ENCODE measurements at places on chromosomes 2 and 18.

DNA sequence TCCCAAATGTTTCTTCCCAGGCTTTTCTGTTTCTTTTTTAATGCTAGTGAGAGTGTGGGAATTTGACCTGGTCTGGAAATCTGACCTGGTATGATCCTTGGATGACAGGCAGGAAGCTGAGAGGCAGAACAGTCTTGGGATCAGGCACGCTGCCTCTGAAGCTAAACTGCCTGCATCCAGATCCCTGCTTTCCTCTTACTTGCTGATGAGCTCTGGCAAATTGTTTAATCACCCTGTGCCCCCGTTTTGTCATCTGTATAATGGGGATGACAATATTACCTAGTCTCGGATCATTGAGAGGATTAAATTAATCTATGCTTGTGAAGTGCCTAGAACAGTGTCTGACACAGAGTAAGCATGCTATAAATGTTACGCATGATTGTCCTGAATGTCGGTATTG lies 3.3 kb downstream of the KLHL23 start:
- DNase-seq, result no peak

DNA sequence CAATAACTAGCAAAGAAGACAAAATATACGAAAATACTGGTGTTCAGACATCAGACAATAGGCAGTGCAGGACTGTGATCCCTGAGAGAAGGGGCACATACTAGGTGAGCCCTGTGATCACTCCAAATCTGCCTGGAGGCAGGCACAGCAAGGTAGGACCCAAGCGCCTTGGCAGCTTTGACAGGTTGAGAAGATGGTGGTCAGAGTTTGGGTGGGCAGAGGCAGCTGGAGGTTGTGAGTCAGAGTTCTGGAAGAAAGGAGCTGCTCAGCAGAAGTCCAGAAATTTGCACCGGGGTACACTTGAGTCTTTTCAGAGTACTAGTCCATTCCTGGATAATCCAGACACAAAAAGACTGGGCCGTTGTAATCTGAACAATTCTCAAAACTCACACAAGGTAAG lies 14.0 kb downstream of the KIF1A start:
- no peak for DNase-seq

DNA sequence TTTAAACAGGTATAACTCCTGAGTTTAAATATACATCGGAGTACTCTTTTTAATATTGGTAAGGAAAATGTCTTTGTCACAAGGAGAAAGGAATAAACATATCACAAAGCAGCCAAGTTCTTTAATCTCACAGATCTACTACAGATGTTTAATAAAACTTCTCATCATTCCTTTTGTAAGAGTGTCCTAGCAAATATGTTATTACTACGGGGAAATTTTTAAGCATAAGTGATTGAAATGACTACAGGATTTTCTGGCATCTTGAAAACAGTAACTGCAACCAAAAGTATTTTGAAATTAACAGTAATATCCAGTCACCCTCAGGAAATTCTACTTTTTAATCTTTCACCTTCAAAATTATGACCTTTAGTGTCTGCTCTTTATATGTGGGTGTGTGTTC lies 403.1 kb downstream of the IRS1 start:
- DNase-seq, result no peak

GRCh38 chr2:217918308-217919024 lies 84.3 kb downstream of the TNS1 start:
- DNase-seq, result no peak

DNA sequence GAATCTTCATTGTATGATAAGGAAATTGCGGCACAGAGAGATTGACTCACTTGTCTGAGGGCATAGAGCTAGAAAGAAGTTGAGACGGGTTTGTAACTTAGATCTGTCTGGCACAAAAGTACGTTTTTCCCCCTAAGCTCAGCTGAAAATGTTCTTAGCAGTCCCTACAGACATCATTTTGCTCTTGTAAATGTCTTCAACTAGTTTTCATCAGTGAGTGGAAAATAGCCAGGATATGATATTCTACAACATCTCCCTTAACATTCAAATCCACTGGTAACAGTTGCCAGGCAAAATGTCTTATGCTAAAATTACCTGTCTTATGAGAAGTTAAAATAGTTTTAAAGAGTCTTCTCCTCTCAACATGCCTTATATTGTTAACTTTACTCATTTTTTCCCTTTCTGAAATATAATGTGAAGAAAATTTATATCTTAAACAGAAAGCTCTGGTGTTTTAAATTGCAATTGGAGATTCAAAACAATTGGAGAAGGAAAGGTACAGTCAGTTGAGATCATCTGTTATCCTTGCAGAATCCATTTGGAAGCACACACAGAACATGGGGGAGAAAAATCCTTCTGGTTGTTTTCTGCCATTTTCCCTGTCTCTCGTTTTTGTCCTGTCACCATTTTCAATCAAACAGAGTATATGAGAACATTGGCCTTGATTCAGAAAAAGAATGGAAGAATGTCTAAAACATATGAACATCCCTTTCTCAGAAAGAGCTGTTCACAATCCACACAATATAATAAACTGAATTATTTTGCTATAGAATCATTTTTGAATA lies 255.0 kb downstream of the TRIB2 start:
- no peak for DNase-seq

DNA sequence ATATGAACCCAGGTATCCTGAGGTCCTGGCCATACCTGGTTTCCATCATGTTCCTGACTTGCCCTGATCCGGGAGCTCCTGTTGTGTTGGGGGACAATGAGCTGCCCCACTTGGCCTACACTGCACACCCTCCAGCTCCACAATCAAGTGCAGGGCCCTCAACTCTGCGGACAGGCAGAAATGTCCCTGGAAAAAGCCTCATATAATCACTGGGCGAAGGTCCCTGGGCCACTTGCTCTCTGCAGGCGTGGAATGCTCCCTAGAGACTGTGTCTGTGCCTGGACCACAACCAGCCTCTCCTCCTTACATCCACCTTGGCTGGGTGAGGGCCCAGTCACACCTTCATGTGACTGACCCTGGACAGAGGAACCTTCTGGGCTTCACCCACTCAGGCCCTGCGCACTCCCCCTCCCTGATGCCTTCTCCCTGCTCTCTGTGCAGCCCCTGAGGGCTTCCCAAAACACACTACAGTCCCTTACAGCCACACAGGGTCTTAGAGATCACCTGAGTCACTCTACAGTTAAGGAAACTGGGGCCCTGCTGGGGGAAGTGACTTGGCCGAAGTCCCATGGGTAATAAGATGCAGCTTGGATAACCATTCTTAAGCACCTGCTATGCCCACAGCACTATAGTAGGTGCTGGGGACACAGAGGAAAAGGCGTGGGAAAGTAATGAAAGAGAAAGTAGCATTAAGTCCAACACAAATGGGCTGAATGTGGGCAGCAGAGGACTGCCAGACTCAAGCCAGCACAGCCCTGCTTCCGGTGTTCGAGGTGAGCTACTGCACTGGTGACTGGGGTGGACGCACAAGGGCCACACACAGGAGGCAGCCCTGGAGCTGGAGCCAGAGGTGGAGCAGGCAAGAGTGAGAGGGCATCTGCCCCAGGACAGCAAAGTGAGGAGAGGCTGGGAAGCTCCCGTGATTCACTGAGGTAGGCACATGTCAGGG lies 9.8 kb downstream of the BOLA3 start:
- DNase-seq, result no peak

GRCh38 chr18:48580782-48581181 lies 42.0 kb downstream of the CTIF start:
- DNase-seq, result no peak

DNA sequence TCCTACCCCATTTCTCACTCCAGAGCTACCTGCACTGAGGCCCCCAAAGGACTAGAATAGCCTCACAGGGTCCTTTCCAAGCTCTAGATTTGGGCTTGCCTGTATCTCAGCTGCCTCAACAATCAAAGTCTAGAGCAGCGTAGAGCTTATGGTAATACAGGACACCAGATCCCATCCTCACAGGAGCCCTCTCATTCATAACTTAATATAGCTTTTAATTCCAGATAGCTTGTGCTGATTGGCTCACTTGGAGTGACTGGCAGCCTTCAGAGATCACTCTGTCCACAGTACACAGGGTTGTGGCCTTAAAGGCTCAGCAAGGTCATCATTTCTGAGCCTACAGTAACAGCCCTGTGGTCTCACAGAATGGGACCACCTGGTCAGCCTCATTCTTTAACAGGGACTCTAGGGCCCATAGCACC lies 51.4 kb downstream of the ZFP36L2 start:
- DNase-seq, result no peak

- no peak for DNase-seq
These were observed 29.0 kb upstream of the SLC35F6 start for GRCh38 chr2:26735097-26735496.

DNA sequence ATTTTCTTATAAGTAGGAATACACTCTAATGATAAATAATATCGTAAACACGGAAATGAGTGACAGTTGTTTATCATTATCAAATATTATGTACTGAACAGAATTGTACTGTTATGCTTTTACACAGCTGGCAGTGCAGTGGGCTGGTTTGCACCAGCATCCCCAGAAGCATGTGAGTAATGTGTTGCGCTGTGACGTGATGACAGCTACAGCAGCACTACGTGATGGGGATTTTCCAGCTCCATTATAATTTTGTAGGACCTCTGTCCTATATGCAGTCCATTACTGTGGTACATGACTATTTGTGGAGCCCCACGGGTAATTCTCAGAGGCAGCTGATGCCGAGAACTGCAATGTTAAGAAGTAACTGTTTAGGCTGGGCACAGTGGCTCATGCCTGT lies 77.3 kb upstream of the ATG16L1 start:
- no peak for DNase-seq

GRCh38 chr2:45812011-45812500 lies 160.6 kb downstream of the PRKCE start:
- no peak for DNase-seq

GRCh38 chr2:234932591-234933168 lies 19.1 kb upstream of the SH3BP4 start:
- DNase-seq, result no peak
